Tracheal epithelial cell (primary cell): ENCODE measurements at places on chromosomes 13 and 19. TPM values are rescaled to one million over a fixed set of nuclear protein-coding genes. Genes with fewer than 3 reads are reported as not detected.

The ZFR2 gene
- total RNA-seq = not detected in 2 replicates

The ZNF134 gene
- 13.7 and 18.8 TPM in 2 replicates for total RNA-seq

The ZNF43 gene
- 2.8 and 2.9 TPM in 2 replicates for total RNA-seq

The CD177 gene
- 0.48 TPM in 1 of 2 replicates, not detected in the other for total RNA-seq

The DENND1C gene
- total RNA-seq = under 0.01 TPM in 1 of 2 replicates, not detected in the other

The PINLYP gene
- 0.64 and 4.1 TPM in 2 replicates for total RNA-seq

The ZNF223 gene
- 2.9 and 7.9 TPM in 2 replicates for total RNA-seq

The ZNF90 gene
- 1.2 and 3.0 TPM in 2 replicates for total RNA-seq

The CNN1 gene
- total RNA-seq = 1.7 TPM in 1 of 2 replicates, not detected in the other

The CDC42EP5 gene
- total RNA-seq = 24.9 and 84.8 TPM in 2 replicates

The APOC4 gene
- not detected in 2 replicates for total RNA-seq

The NCAN gene
- total RNA-seq = not detected in 2 replicates

The RPL18A gene
- 1,385 and 2,595 TPM in 2 replicates for total RNA-seq

The DZIP1 gene
- total RNA-seq = 1.1 and 5.5 TPM in 2 replicates

The CEACAM7 gene
- 0.24 TPM in 1 of 2 replicates, not detected in the other for total RNA-seq

The TYK2 gene
- total RNA-seq = 34.5 and 70.8 TPM in 2 replicates

The ZNF626 gene
- 10.0 and 16.9 TPM in 2 replicates for total RNA-seq

The RASIP1 gene
- 2.9 and 3.2 TPM in 2 replicates for total RNA-seq

The ANKLE1 gene
- under 0.01 and 0.72 TPM in 2 replicates for total RNA-seq

The CGB2 gene
- 1.9 TPM in 1 of 2 replicates, not detected in the other for total RNA-seq
